ENCODE measurements at places on chromosomes 6 and 20.

GRCh38 chr20:57375652-57376230, 15.5 kb upstream of the RBM38 start:
- DNase-seq, result no peak

DNA sequence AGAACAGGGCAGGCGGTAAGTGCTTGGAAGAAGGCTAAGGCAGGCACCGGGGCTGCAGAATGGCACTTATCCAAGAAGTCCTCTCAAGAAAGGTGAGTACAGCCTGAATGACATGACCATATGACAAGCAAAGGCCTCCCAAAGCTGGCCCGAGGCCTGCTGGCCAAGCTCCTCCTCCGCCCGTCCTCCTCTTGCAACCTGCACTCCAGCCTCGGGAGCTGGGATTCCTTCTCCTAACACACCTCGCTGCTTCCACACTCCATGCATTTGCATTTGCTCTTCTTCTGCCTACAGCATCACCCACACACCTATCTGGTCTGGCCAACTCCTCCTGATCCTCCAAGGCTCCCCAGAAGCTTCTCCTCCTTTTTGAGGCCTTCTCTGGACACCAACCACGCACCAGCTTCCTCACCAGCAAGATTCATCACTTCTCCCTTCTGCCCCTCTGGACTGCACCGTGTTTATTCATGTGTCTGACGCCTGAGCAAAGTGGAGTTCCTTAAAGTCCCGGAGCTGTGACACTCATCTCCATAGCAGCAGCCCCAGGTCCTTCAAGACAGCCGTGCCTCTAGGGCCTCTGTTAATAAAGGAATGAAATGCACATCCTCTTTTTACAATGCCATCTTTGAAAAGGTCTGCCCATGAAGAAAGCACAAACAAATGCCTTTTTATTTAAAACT, 32.3 kb downstream of the CNKSR3 start:
- no peak for DNase-seq

- DNase-seq, result no peak
Observed at GRCh38 chr20:62879275-62880146, 17.9 kb upstream of the TCFL5 start.

DNA sequence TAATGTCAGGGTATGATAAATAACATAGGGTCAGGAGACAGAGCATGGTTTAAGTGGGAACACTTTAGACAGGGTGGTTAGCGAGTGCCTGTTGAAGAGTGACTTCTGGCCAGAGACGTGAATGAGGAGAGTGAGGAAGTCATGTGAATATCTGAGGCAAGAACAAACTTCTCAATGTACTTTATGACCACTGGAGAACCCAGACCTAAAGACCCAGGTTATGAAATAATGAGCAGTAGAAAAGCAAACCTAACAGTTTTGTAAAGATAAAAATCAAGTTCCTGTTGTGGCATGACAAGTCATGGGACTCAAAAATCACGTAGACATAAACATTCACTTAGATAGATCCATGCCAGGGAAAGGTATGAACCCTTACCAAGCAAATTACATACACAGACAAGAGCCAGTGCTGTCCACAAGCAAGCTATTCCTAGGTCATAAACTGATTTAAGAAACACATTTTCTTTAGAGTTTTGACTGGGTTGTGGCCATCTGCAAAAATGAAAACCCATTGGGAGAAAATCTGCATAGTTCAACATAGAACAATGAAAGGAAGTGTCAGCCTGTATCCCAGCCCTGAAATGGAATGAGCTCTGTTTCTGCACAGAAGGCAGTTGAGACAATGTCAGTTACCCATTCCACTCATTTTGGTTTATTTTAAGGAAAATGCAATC, 2.2 kb upstream of the MYCT1 start:
- no peak for DNase-seq

- no peak for DNase-seq
Observed at GRCh38 chr6:9583753-9584352, 831.0 kb downstream of the TFAP2A start.

DNA sequence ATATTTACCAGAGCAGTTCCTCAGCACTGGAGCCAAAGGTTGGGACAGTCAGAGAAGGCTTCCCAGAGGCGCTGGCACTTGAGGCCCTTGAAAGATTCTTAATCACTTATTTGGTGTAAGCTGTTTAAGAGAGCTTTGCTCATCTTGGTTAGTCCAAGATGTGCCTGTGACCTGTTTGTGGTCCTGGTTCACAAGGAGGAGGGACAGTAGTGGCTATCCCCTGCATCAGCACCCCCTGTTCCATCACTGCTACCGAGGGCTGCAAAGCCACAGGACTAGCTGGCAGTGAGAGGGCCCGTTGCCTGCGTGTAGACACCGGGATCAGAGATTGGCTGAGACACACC, 35.7 kb downstream of the VEGFA start:
- DNase-seq, result no peak

GRCh38 chr20:7449269-7449668, 491.0 kb downstream of the HAO1 start:
- DNase-seq, result no peak

DNA sequence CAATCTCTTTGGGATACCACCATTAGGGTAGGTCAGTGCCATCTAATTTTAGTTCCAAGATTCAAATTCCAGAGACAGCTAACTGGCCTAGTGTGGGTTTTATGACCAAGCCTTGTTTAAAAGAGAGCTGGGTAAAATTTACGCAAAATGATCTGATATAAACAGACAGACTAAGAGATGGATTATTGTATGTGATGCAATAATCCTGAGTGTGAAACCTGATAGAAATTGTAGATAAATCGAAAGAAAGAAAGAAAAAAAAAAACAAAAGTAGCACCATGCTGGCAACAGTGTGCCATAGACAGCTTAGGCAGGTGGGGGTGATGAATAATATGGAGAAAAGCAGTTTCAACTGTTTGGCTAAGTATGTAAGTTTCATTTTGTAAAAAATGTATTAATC, 2.9 kb downstream of the ZNF184 start:
- peak; percentile 22 for DNase-seq

GRCh38 chr6:164377348-164377918, 932.0 kb downstream of the C6orf118 start:
- no peak for DNase-seq

DNA sequence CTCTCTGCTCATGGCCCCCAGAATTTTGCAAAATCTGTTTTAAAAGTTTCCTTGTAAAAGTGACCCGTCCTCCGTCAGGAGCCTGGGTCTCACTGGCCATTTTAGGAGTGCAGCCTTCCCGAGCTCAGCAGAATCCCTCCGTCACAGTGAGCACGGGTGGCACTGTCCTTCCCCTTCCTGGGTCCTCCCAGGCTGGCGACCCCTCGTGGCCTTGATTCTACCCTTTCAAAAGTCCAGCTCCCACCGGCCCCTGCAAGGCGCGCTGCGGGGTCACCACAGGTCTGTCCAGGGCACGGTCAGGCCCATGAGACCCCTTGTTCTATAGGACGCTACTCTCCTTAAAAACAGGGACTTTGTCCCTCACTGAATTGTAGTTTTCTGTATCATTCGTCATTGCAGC, 112.7 kb downstream of the PSMB1 start:
- no peak for DNase-seq

- DNase-seq, result no peak
Observed at GRCh38 chr20:20037960-20038359, 14.3 kb downstream of the CRNKL1 start.

GRCh38 chr20:57993716-57994431, 234.6 kb downstream of the ANKRD60 start:
- DNase-seq, result no peak

- no peak for DNase-seq
Observed at GRCh38 chr6:44498436-44498835, 110.9 kb downstream of the CDC5L start.

DNA sequence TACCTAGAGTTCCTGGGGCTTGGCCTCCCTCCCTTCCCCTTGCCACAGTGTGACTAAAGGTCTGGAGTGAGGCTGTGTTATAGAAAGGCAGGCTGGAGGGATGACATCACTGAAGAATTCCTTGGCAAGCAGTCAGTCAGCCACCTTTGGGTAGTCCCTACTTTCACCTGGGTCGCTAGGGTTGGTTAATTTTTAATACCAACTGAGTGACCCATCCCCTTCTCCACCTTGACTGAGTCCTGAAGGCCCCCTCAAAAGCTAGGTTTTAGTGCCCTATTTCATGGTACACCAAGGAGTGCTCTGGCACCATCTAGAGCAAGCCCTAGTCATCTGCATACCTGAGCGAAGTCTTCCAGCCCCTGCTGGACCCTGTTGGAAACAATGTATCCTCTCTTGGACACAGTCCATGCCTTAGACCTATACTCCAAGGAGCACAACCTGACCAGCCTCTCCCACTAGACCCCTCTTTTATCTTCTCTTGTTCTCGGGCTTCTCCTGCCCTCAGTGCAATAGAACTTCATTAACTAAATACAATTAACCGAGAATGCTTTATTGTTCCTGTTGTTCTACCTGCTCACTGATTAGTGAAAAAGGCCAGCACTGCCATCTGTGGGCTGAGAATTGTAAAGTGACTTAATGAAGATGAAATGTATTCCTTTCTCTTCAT, 44.6 kb downstream of the RIN2 start:
- no peak for DNase-seq

GRCh38 chr6:6920987-6921313, 186.8 kb upstream of the RREB1 start:
- DNase-seq, result no peak

DNA sequence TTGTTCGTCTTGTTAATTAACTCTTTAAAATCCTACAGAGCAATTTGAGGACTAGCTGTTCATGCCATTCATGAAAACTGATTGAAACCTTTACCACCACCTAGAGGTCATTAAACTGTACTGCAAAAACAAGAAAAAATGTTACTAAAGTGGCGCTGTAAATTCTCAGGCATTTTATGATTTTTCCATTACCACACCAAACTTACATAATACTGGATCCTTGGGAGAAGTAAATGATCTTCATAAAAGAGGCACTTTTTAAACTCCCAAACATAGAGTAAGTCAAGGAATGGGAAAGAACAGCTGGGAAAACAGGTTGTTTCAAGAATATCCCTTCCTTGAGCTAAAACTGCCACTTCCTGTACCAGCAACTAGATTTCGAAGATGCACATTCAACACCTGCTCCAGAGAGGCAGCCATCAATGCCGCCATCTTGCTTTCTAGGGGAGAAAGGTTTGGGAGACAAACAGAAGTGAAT, 54.3 kb downstream of the MYLIP start:
- DNase-seq, result no peak

- DNase-seq, result no peak
Observed at GRCh38 chr6:4259391-4259790, 124.0 kb upstream of the ECI2 start.

DNA sequence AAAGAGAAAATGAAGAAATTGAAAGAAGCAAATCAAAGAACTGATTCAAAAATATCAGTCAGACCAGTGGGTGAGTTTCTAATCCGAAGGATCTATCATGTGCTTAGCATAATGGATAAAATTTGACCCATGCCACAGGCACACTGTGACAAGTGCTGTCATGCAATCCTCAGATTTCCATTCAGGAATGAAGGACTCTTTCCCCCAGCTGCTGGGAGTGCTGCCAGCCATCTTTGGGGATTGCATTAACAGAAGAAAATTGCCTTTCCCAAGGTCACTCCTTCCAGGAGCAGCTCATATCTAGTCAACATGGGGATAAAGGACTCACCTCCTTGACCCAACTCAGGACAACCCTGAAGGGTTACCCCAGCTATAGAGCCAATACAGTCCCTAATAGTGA, 316.7 kb upstream of the TBX18 start:
- no peak for DNase-seq

GRCh38 chr6:8760951-8761350, 325.6 kb upstream of the SLC35B3 start:
- no peak for DNase-seq

- no peak for DNase-seq
Observed at GRCh38 chr6:48511378-48511777, 400.4 kb upstream of the PTCHD4 start.

GRCh38 chr20:840503-840857, 7.0 kb downstream of the FAM110A start:
- no peak for DNase-seq

DNA sequence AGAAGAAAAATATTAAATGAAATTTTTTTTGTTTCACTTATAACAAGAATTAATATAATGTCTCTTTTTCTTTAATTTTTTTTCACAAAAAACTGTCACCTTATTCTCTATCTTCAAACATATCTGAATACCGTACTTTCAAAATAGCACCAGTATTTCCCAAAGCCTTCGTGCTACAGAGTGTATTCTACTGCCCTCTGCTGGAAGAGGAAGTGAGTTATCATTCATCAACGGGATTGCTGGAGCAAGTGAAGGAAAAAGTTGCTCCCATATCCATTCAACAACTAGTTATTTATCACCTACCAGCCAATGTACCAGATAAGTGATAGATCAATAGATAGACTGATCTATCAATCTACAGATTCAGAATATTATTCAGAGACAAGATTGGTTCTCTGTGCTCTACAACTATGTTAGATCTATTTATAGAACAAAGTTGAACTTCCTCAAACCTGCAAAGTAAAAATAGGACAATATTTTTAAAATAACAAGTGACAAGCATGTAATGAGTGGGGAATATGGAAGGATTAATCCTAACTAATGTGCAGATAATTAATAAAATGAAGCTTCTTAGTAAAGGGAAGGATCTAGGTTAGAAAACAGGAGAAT, 26.7 kb upstream of the TFAP2B start:
- no peak for DNase-seq

GRCh38 chr6:2157441-2158127, 87.8 kb downstream of the GMDS start:
- no peak for DNase-seq

- DNase-seq, result no peak
Observed at GRCh38 chr6:16570221-16570553, 191.1 kb downstream of the ATXN1 start.

DNA sequence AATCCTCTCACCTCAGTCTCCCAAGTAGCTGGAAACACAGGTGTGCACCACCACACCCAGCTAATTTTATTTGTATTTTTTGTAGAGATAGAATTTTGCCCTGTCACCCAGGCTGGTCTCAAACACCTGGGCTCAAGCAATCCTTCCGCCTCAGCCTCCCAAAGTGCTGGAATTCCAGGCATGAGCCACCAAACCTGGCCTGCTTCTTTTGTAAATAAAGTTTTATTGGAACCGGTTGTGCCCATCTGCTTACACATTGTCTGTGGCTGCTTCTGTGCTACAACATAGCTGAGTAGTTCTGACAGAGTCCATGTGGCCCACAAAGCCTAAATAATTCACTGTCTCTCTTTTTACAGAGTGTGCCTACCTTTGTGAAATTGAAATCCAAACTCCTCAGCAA, 109.7 kb upstream of the NRSN1 start:
- no peak for DNase-seq

DNA sequence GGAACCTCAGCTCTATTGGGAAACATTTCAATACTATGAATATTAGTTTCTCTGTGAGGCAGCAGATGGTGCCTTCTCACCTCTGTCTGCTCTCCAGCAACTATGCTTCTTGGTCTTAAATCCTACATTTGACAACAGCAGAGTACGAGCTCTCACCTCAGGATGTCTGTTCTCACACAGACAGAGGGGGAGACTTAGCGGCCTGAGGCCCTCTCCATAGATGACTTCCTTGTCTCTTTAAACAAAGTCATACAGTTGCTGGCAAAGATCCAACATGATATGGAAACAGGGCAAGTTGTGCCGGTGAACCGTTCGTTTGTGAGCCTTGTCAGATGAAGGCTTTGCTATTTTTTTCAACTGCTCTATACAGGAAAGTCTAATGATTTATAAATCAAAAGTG, 43.7 kb upstream of the GABRR1 start:
- no peak for DNase-seq

GRCh38 chr20:56088375-56088774, 83.1 kb upstream of the CBLN4 start:
- DNase-seq, result no peak
